Naive thymus-derived CD4-positive, alpha-beta T cell (primary cell): ENCODE measurements at places on chromosomes 7 and 10. TPM values are rescaled to one million over a fixed set of nuclear protein-coding genes. Genes with fewer than 3 reads are reported as not detected.

DNA sequence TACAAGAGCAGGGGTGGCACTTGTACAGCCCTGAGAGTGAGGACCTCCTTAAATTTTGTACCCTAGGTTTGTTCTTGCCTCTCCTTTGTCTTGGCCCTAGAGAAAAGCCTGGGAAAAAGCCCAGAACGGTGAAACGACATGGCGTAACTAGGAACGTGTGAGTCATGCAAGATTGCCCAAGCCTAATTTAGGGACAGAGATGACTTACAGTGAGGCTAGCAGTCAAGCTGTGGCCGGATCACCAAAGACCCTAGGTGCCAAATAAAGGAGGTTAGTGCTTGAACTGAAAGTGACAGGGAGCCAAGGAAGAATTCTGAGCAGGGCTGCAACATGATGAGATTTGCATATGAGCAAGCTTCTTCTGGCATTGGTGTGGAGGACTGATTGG lies 25.1 kb downstream of the TBXAS1 start:
- DNase-seq, result no peak

DNA sequence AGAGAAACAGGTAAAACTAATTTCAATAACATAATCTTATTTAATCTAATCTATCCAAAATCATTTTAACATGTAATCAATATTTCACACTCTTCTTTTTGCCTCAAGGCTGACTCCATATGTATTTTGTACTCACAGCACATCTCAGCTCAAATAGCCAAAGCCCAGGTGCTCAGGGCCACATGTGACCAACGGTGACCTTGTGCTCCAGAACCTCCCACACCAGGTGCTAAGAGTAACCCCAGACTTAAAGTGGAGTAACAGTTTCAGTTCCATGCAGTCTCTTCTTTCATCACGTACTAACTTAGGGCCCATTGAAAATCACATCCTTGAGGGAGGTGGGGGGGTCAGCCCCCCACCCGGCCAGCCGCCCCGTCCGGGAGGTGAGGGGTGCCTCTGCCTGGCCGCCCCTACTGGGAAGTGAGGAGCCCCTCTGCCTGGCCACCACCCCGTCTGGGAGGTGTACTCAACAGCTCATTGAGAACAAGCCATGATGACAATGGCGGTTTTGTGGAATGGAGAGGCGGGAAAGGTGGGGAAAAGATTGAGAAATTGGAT lies 47.3 kb downstream of the NCAPG2 start:
- DNase-seq, result no peak

Gene TUBAL3
- total RNA-seq, result not detected

- DNase-seq, result no peak
Observed at GRCh38 chr10:21502348-21502740, 23.1 kb downstream of the SKIDA1 start.

DNA sequence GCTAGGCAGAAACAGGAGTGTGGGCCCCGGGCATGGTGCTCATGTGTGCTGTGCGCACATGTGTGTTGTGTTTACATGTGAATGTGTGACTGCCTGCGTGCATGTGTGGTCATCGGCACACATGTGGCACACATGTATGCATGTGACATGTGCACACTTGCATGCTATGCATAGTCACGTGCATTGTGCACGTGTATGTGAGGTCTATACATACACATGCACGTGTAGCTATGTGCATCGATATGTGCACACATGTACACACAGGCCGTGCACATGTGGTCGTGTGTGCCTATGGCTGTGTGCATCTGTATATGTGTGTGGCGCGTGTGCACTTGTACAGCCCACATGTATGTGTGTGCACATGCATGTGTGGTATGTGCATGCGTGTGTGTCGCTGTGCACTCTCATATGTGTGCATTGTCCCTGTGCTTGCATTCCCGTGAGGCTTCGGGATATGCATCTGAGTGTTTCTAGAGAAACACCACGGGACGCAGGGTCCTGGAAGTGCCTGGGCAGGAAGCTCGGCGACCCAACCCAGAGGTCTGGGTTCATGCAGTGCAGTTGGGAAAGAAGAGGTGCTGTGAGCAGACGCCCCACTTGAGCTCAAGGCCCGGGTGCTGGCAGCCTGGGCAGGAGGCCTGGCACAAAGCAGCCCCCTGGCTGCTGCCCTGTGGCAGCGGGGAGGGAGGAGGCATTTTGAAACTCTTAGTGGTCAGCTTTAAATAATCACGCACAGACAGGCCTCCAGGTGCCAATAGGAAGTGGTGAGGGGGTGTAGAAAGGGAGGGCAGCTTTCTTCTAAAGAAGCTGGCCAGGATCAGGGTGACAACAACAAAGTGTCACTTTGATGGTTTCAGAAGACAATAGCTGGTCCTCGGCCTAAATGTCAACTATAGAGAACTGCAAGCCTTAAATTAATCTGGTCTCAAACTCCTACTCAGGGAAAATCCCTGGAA lies 410.0 kb upstream of the MGMT start:
- no peak for DNase-seq

Gene NUTM2E
- total RNA-seq, result 0.12 and 0.18 TPM in 2 replicates

- DNase-seq, result no peak
Observed at GRCh38 chr7:564176-564865, 44.7 kb upstream of the PDGFA start.

- no peak for DNase-seq
Observed at GRCh38 chr7:110593355-110593754, 497.6 kb upstream of the LRRN3 start.

Gene MLLT10
- total RNA-seq, result 61.2 TPM

GRCh38 chr10:104556831-104557230 lies 84.3 kb upstream of the SORCS3 start:
- DNase-seq, result no peak

Gene PCGF5
- 41.2 TPM for total RNA-seq

GRCh38 chr10:102473445-102474331 lies 22.3 kb upstream of the C10orf95 start:
- peak; percentile 40 for DNase-seq

GRCh38 chr7:20193873-20194272 lies 23.3 kb downstream of the MACC1 start:
- DNase-seq, result no peak

Gene INSYN2A
- total RNA-seq, result not detected

DNA sequence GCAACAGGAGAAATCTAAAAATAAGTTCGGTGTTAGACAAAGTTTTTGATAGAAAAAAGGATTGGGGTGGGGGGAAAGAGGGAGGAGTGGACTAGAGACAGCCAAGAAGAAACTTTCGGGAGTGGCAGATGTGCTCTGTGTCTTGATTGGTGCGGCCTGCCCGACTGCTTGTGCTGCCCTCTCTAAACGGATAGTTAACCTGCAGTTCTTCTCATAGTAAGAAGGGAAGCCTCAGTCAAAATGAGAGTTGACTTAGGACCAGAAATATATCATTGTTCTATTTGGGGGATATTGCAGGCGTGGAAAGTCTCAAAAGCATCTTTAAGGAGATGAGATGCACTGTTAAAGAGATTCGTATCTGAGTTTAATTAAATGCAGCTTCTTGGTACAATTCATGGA lies 39.3 kb downstream of the UBE3C start:
- DNase-seq, result no peak

GRCh38 chr7:70544016-70544415 lies 587.9 kb upstream of the GALNT17 start:
- DNase-seq, result no peak

Gene CTTNBP2
- total RNA-seq, result 0.16 TPM

DNA sequence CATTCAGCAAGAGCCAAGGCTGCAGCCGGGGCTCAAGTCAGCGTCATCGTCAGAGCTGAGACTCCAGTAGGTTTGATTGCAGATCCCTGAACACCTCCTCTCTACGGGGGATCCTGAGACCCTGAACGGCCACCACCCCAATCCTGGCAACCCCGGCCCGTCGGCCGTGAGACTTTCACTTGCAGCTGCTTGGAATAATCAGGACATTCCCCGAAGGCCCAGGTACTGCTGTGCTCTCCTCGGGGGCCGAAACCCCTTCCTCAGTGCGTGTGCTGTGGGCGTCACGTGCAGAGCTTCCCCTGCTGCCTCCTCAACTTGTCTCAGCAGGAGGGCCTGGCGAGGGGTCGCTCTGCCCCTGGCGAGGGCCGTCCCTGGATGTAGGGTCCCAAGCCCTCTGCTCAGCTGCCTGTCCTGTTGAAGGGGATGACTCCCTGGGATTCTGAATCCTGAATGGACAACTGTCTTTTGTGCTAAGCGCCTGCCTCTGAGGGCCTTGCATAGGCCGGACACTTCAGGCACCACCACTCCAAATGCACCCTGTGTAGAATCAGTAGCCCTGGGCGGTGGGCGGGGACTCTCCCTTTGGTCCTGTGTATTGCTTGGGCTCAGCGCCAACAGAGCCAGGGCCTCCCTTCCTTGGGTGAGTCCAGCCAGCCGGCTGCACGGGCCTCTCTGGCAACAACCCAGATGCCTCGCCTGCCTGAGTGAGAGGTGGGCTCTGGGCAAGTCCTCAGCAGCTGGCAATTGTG lies 63.8 kb upstream of the EBF3 start:
- DNase-seq, result no peak

Gene BAMBI
- total RNA-seq, result 0.12 TPM in 1 of 2 replicates, not detected in the other

Gene ANKRD1
- total RNA-seq, result not detected

DNA sequence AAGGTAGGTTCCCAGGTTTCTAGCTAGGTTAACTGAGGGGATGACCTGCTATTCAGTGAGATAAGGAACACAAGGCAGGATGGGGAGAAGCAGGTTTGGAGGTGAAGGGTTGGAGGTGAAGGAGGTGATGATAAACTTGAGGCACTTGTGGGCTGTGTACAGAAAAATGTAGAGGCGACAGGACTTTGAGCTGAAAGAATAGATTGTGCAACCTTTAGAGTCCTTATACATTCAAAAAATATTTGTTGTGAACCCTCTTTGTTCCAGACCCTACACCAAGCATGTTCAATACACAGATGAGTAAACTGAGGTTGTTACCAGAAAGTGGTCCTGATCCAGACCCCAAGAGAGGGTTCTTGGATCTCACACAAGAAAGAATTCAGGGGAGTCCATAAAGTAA lies 45.4 kb upstream of the LRGUK start:
- no peak for DNase-seq

GRCh38 chr7:20328027-20328426 lies 2.7 kb upstream of the ITGB8 start:
- no peak for DNase-seq

GRCh38 chr7:133428876-133429275 lies 176.0 kb downstream of the EXOC4 start:
- DNase-seq, result no peak

Gene RADIL
- total RNA-seq, result not detected

Gene LRCH4
- total RNA-seq, result 407 TPM

DNA sequence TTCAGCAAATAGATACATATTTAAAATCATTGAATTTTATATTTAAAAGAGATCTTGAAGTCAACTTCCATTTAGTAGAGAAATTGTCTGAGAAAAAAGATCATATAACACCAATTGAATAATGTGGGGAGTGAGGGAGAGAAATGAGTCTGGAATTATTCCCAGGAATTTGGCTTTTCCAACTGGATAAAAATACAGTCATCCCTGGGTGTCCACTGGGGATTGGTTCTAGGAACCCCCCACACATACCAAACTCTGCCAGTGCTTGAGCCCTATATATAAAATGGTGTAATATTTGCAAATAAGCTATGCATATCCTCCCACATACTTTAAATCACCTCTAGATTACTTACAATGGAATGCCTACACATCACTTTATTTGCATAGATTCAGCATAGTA lies 162.8 kb upstream of the SEMA3C start:
- DNase-seq, result no peak

GRCh38 chr10:104300736-104301292 lies 31.8 kb downstream of the GSTO2 start:
- DNase-seq, result no peak

Gene NRCAM
- 5.2 TPM for total RNA-seq

Gene CISD1
- total RNA-seq, result 9.2 TPM

DNA sequence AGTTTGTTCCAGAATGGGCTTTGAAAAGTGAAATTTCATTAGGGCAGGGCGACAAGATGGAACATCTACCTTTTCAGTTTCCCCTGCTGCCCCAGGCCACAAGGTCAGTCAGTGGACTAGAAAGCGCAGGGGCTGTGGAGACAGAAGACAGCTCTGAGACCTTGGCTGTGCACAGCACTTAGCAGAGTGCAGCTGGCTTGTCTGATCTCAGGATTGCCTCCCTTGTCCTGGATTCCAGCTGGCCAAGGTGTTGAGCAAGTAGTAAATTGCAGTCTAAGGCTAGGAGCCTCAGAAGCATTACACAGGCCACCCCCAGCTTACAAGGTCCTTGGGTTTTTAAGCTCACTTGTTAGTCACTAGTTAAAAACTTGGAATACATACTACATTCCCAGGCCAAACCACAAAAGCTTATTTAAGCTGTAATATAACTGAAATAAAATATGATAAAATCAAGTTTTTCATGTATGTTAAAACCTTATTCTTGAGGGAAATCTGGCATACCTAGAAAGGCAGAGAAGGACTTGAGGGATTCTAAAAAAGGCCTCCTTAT lies 67.3 kb upstream of the NPY start:
- no peak for DNase-seq

Gene RASSF4
- total RNA-seq, result 1.9 and 2.3 TPM in 2 replicates

DNA sequence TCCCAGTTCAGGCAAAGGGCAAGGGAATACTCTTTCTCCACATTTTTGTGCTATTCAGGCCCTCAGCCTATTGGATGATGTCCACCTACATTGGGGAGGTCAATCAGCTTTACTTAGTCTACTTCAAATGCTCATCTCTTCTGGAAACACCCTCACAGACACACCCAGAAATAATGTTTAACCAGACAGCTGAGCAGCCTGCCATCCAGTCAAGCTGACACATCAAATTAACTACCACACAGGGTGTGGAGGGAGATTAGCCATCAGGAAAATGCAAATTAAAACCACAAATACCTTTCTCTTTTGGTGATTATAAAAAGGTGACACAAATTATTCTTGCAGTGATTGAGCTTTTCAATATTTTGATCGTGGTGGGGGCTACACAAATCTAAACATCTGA lies 74.7 kb upstream of the FZD8 start:
- DNase-seq, result no peak

Gene PTPRN2
- total RNA-seq, result 2.3 and 2.5 TPM in 2 replicates

Gene GDF2
- total RNA-seq, result not detected

- DNase-seq, result no peak
Observed at GRCh38 chr7:14938181-14938580, 35.6 kb upstream of the DGKB start.

- DNase-seq, result no peak
Observed at GRCh38 chr7:111261496-111261895, 170.6 kb downstream of the LRRN3 start.

Gene SPDYE2B
- not detected for total RNA-seq

- no peak for DNase-seq
Observed at GRCh38 chr10:34666008-34666704, 148.9 kb downstream of the PARD3 start.

Gene ATOH7
- not detected for total RNA-seq

DNA sequence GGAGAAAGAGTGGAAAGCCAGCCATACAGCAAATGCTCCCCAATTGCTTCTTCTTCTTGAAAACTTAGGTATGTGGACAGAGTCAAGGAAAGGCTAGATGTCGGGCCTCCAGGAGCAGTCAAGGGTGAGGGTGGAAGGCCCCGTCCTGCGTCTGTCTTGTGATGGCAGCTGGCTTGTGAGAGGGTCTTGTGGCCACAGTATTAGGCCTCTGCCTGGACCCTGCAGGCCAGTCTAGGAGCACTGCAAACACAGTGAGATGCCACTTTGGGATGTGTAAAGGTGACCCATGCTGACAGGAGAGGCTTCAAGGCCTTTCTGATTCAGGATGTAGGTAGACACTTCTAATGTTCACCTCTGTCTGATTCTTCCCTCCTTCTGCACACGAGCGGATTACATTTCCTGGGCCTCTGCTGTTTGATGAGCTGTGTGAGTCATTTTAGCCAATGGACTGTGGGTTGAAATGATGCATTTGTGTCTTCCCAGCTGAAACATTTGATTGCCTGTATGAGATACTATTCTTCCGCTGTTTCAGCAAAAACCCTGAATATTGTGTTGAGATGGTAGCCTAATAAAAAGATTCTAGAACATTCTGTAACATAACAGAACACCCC lies 135.4 kb downstream of the EMX2 start:
- DNase-seq, result no peak

Gene UBTD1
- 2.5 TPM for total RNA-seq
